Left lung (tissue), 14 donors: ENCODE measurements at places on chromosomes 13 and 19. TPM values are rescaled to one million over a fixed set of nuclear protein-coding genes. Genes with fewer than 3 reads are reported as not detected.

Gene ZNF540
- polyA plus RNA-seq = 7.7 TPM

Gene ANKRD24
- polyA plus RNA-seq = 2.3 TPM

Gene SMAD9
- 23.3 TPM for polyA plus RNA-seq

Gene LGALS7
- polyA plus RNA-seq = 0.58 TPM

Gene TPTE2
- 0.38 TPM for polyA plus RNA-seq

Gene LRG1
- 0.93 TPM for polyA plus RNA-seq

Gene KLK5
- 0.46 TPM for polyA plus RNA-seq

Gene ZNF667
- 20.0 TPM for polyA plus RNA-seq

Gene OR7A5
- polyA plus RNA-seq = not detected

Gene CHAMP1
- 32.4 TPM for polyA plus RNA-seq
